Brain pericyte (primary cell): ENCODE measurements at places on chromosomes 2 and 18.

- DNase-seq, result no peak
Measured at GRCh38 chr2:105747991-105748390, 3.3 kb downstream of the NCK2 start.

DNA sequence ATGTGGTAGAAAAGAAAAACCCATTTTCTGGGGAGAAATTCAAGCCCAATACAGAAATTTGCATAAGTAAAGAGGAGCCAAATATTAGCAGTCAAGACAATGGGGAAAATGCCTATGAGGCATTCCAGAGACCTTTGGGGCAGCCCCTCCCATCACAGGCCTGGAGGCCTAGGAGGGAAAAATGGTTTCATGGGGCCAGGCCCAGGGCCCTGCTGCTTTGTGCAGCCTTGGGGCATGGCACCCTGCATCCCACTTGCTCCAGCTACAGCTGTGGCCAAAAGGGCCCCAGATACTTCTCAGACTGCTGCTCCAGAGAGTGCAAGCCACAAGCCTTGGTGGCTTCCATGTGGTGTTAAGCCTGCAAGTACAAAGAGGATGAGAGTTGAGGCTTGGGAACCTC lies 51.3 kb upstream of the CYP1B1 start:
- no peak for DNase-seq

GRCh38 chr2:94622113-94622618 lies 249.1 kb upstream of the TEKT4 start:
- DNase-seq, result no peak

GRCh38 chr18:63317982-63318888 lies 1.3 kb downstream of the BCL2 start:
- no peak for DNase-seq

- DNase-seq, result no peak
Measured at GRCh38 chr18:48202006-48202348, 207.2 kb downstream of the ZBTB7C start.

GRCh38 chr18:25284861-25285550 lies 67.0 kb downstream of the ZNF521 start:
- DNase-seq, result no peak

DNA sequence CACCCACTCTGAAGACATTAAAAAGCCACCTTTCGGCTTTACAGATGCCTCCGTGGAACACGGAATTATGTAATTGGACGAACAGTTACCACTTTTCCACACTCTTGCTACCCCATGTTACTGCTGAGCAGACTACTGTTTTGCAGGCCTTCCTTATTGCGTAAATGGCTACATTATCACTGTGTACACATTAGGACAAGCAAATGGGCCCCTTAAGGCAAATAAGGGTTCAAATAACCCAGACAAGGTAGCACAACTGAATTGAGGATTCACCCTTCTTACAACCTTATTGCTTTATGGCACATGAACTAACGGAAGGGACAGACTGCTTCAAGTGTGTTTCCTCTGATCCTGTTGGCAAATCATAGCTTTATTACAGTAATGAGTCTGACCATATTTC lies 832.2 kb upstream of the FANCL start:
- DNase-seq, result no peak

DNA sequence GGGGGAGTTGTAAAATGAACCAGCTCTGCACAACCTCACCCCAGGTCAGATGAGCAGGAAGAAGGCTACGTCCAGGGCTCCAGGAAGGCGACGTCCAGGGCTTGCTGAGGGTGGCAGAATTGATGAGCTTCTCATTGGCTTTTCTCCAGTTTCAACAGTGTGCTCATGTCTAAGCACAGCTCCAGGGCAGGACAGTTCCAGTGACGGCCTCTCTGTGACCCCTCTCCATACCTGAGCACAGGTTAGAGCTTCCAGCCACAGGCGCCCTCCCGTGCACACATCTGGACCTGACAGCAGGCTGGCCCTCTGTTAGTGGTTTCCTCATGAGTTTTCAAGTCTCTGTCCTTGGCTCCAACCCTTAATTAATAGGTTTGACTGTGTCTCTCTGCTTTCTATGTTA lies 327.6 kb downstream of the ZNF516 start:
- no peak for DNase-seq

GRCh38 chr2:133377021-133377481 lies 191.2 kb downstream of the NCKAP5 start:
- no peak for DNase-seq

DNA sequence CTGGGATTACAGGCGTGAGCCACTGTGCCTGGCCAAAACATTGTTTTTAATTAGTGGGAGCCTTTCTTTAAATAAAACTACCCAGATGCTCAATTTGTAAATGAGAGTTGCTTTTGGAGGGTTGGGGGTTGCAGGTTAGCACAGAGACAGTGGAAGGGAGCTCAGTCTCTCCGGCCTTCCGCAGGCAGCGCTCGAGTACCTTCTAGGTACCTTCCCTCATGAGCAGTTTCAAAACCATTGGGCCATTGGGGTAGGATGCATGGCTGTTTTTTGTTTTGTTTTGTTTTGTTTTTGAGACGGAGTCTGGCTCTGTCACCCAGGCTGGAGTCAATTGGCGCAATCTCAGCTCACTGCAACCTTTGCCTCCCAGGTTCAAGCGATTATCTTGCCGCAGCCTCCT lies 19.0 kb downstream of the SLC66A3 start:
- DNase-seq, result no peak

GRCh38 chr18:75088622-75089211 lies 120.2 kb downstream of the PTGR3 start:
- no peak for DNase-seq

DNA sequence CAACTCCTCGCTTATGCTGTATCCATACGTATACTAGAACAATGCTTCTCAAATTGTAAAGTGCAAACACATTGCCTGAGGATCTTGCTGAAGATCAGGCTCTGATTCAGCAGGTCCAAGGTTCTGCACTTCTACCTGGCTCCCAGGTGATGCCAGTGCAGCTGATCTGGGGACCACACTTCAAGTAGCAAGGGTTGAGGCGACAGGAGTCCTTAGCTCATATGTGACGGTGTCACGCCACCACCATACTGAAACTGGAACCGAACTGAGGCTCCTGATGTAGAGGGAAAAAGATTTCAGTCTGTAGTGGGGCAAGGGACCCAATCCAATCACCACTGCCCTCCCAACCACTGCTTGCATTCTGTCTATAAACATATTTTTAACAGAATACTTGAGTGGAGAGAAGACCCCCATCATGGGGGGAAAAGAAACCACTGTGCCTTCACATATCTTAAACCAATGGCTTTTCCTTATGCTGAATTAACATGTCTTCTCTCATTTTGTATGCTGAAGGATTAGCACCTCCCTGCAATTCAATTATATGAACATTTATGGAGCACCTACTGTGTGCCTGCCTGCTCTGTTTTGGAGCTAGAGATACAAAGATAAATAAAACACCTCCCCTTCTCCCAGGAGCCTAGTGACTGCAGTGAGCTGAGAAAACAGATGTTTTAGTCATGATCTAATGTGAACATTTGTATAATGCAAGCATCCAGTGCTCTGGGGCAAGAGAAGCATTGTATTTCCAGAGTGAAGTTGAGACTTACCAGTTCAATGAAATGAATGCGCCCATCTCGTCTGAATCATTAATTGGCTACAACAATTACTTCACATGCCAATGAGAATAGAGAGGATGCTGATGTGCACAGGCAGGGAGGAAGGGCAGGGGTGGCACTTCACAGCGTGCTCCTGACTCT lies 6.6 kb upstream of the ASAP2 start:
- DNase-seq, result no peak

- DNase-seq, result no peak
Measured at GRCh38 chr2:240639566-240639965, 14.3 kb downstream of the GPR35 start.

DNA sequence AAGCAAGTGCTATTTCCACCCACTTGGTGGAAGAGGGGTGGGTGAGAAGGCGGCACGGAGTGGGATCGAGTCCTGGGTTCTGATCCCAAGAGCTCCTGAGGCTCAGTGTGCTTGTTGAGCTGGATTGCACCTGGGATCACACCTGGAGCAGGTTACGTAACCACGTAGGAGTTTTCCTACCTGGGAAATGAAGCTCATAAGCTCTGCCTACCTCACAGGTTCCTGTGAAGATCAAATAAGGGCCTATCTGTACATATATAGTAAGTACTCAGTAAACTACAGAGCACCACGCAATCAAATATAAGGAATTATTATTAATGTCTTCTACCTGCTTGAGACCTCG lies 11.0 kb downstream of the NPC1 start:
- DNase-seq, result no peak

- DNase-seq, result no peak
Measured at GRCh38 chr2:12549641-12550040, 167.1 kb upstream of the TRIB2 start.

GRCh38 chr2:189608795-189609422 lies 28.3 kb upstream of the SLC40A1 start:
- no peak for DNase-seq

- no peak for DNase-seq
Measured at GRCh38 chr2:176192351-176192750, 3.9 kb downstream of the HOXD1 start.

DNA sequence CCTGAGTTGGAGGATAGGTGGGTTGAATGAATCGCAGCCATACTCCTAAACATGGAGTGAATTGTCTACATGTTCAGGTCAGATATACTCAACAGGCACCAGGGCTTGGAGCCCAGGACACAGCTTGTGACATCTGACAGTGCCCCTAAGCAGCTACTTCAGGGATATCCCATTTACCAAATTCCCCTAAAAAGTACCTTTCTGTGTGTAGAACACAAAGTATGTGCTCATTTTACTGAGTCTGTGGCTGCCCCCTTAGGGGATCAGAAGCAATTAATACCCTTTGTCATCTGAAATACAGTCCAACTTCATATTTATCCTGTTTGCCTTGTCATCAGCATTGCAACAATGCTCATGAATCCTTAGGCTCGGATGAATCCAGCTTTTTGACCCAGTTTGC lies 20.8 kb downstream of the TNFRSF11A start:
- no peak for DNase-seq

GRCh38 chr2:78589871-78590270 lies 435.6 kb upstream of the REG3G start:
- no peak for DNase-seq

GRCh38 chr18:58194028-58194427 lies 150.0 kb downstream of the NEDD4L start:
- DNase-seq, result no peak

GRCh38 chr18:65326805-65327204 lies 424.0 kb upstream of the CDH7 start:
- no peak for DNase-seq

DNA sequence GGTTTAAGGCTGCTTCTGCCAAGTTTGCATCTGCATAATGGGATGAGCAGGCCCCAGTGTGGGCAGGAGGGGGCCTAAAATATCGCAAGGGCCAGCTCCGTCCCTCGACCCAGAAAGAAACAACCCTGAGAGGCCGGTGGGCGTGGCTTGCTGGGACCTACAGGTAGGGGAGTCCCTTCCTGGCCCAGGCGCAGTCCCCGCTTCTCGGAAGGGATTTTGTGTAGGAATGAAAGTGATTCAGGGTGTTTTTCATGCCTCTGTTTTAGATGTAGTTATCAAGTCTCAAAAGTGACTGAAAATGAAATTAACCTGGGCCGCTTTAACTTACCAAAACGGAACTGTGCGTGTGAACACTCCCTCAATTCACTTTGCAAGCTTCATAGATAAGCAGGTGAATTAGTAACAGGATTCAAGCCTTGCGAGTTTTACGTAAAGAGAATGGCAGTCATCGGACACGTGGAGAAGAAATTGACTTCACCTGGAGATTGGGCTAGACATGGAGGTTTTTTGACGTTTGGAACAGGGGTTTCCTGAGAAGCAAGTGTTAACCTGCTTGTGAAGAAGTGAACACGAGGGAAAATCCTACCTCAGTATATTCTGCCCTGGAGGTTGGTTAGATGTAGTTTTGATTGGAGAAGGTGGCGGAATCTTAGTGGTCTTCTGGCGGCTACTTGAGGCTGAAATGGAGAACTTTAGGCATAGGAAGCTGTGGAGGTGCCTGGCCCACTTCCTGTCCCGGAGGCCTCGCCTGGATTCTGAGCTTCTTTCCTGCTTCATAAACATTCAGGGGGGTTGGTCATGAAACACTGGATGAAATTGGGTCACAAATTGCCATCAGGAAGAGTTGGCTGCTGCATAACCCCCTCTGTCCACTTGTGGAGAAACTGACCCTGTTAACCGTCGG lies 1.7 kb downstream of the NCK2 start:
- no peak for DNase-seq

DNA sequence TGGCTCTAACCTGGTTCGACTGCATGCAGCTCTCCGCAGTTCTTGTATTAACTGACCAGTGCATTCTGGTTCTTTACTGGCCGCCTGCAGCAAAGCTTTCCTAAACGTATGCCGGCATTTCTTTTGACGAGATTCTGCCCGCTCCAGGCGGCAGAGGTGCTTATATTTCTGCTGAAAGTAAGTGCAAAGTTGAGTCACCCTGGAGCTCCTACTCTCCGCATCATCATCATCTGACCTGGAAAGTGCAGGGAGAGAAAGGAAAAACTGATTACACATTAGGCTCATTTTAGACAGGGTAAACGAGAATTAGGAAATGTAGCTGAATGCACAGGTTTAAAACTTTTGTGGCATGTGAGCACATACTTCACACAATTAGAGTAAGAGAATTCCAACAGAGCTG lies 57.9 kb downstream of the INO80D start:
- no peak for DNase-seq

DNA sequence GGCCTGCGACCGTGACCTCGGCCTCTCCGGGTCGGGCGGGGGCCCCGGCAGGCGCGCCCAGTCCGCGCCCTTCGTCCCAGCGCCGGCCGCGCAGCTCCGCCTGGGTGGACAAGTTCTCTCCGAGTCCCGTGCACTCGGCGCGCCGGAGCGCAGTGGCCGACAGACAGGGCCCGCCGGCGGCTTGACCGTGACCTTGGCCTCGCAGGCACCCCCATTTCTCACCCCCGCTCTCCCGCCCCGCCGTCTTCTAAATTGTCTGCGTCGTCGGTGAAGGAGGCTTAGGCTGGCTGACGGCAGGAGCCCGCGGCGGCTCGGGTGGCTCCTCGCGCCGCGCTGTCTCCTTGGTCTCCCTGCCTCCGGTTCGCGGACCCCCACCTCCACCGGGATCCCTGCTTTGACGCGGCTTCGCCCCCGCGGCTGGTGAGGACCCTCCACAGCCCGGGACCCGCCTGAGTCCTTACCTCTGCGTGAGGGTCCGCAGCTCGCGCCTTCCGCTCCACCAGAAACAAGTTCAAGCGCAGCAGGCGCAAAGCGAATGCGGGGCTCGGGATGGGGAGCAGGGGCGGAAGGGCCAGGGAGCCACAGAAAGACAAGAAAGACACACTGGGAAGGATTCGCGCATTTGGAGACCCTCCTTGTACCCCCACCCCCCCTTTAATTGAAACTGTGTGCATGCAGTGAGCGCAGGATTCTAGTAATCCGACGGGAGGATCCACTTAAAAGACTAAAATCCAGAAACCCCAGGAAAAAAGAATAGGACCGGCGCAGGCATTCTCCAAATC lies 4.0 kb downstream of the PTGR3 start:
- DNase-seq, result no peak

DNA sequence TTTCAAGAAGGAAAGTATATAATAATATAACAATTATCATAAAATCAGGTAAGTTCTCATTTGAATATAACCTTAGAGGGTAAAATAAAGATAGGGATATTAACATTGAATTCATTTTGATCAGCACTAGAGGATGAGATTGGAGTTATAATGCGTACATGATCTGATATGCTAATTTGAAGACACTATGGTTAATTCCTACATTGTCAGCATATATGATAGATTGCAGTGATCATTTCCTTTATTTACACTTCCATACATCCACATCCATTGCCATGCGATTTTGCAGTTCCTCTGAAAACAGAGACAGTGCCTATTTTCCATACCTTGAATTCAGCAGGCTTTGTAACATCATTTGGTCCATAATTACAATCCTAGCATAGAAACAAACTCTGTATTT lies 519.2 kb downstream of the CCDC85A start:
- no peak for DNase-seq
